Hepatocyte (in vitro differentiated cells): ENCODE measurements at places on chromosomes 12 and 14.

- DNase-seq, result no peak
Measured at GRCh38 chr12:63124778-63125177, 26.2 kb downstream of the AVPR1A start.

- no peak for DNase-seq
Measured at GRCh38 chr12:22687361-22688076, 62.5 kb downstream of the ETNK1 start.

DNA sequence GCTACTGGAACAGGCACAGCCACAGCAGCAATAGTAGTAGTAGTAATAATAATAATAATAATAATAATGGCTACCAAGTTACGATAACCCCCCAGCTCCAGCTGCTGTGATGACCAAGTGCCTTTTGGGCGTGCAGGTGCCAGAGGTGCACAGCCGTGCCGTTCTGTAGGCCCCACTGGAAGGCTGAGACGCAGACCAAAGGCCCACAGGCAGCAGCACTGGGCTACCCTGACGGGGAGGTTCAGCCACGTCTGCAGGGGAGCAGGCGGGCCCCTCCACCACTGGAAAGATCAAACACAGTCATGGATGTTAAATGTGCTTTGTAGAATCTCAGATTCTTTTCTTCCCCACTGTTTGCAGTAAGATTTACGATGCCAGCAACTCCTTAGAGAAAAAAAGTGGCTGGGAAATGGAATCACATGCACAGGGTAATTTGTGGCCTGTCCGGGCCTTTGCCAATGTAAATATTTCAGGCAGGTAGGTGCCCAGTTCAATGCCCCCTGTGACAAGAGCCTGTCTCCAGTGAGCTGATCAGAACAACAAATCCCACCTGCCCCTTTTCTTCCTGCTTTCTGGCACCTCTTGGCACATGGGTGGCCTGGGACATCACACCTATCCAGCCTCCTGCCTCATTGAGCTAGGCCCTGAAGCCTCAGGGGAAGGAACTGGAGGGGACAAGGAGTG lies 32.6 kb downstream of the CCDC85C start:
- no peak for DNase-seq

GRCh38 chr12:51065530-51065929 lies 17.4 kb downstream of the LETMD1 start:
- peak; percentile 33 for DNase-seq

- no peak for DNase-seq
Measured at GRCh38 chr14:69398818-69399210, 322 bp downstream of the SLC39A9 start.

DNA sequence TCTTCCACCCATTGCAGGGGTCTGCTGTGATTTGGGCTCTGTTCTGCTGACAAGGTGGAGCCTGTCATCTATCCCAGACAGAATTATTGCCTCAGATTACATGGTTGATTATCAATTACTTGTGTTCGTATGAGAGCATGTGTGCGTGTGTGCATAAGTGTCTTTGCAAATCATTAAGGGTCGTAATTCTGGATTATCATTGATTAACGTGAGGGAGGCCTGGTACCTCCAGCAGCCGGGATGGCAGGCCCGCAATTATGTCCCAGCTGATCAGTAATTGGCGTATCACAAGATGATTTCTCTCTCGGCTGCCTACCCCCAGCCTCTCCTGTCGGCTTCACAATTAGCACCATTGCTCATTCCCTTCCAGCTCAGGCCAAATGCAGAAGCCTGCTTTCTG lies 29.6 kb upstream of the IRF2BPL start:
- no peak for DNase-seq

DNA sequence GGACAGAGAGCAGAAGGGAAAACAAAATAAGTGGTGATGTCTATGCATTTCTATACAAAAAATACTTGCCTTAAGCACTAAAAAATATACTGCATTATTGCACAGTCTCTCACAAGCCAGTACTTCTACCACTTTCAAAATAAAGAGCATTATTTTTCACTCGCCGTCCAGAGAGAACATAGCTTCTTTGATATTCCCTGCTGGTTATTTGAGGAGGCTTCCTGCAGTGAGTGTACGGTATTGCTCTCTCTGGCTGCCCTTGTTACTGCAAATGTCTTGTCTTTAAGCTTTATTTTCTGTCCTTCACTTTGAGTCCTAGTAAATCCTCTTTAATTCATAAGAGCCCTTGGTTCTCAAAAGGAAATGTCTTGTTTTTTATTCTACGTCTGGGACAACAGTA lies 81.1 kb downstream of the EML1 start:
- DNase-seq, result no peak
